CD4-positive, alpha-beta T cell (primary cell): ENCODE measurements at places on chromosomes 4 and X.

- DNase-seq: no peak
Measured at GRCh38 chr4:145061318-145061920, 36.6 kb downstream of the ANAPC10 start.

- no peak for DNase-seq
Measured at GRCh38 chrX:101655534-101655933, 4.1 kb downstream of the ARMCX2 start.

- DNase-seq: no peak
Measured at GRCh38 chr4:65066106-65066505, 604.2 kb downstream of the EPHA5 start.

DNA sequence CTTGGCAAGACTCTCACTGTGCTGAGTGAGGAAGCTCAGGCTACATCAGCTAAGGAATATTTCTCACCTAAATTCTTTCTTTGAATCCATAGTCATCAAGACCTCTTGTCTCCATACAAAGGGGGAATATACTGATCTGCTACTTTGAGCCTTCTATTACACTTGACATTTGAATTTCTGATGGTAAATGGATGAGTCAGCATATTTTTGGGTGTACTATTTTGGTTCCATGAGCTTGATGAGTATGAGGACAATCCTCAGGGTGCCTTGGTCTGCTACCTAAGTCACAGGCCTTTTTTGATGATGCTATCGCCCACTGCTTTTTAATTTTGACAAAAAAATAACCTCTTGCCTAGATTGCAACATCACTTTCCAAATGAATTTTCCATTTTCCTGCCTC is 415.7 kb downstream of the PPP1R2C start:
- DNase-seq: no peak

DNA sequence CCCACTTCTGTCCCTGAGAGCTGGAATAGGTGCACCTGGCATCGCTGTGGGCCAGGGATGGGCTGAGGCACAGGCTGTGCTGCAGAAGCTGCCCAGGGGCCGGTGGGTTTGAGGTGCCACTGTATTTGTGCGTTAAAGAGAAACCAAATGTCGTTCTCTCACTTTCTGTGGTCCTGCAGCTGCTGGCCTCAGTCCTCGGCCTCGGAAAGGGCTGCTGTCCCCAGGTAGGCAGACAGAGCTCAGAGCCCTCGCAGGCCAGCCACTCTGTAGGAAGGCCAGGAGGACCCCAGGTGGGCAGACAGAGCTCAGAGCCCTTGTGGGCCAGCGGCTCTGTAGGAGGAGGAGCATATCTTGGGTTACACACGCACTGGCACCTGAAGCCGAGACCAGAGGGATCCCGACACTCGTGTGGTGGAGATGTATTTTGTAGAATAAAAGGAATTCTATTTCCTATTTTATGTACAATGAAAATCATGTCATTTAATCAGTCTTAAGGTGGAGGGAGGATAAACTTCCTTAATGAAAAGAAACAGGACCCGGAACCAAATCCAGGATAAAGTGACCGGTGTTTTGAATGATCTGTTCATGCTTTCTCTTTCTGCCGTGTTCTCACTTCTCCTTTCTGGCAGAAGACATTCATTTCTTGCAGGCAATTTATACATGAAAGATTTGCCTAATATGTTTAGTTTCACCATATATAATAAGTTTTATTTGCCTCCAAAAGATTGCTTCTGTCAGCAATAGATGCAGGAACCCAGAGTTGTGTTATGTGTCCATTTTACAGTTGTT is 54.4 kb upstream of the HGFAC start:
- no peak for DNase-seq

DNA sequence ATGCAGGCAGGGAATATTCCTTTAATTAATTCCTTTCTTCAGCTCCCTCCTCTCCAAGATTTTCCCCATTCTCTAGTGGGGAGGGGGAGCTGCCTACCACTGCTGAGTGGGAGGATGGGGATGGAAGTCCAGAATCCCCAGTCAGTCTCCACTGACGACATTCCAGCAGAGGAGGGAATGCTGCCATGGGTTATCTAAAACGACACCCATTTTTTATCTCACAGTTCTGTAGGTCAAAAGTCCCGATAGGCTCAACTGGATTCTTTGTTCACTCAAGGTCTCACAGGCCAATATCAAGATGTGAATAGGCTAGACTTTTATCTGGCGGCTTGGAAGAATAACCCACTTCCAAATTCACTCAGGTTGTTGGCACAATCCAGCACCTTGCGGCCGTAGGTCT is 64.4 kb downstream of the SH3KBP1 start:
- DNase-seq: no peak

DNA sequence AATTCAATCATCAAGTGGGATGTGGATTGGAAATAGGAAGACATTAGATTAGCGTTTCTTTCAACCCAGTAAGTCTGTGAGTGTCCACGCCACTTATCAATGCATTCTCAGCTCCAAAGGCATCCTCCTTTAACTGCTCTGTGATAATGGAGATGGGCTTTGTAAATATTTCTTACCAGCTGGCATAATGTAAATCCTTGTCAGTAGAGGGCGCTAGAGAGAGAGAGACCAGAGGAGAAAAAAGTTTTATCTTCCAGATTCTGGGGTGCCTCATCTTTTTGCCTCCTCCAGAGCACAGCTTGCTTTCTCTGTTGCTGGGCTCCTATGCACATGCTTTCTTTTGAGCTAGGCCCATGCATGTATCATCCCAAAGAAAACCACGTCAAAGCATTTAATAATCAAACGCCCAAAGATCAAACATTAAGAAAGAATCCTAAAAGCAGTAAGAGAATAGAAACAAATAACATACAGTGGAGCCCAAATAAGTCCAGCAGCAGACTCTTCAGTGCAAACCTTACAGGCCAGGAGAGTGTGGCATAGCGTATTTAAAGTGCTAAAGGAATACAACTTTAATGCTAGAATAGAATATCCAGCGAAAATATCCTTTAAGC is 9.6 kb upstream of the MTMR1 start:
- no peak for DNase-seq

DNA sequence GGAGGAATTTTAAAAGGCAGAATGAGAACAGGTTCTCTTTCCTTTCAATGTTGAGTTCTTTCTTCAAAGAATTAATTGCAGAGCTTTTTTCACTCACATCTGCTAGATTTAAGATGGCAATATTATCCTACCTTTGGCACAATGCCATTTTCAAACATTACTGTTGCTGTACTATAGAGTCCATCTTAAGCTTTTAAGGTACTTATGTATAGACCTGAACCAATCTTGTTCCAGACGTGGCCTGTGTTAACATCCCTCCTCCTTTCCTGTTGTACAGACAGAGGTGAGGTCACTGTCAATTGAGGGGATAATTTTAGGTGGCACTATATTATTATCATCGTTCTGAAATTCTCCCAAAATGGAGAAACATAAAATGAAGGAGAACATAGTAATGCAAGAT is 53.0 kb upstream of the MYOZ2 start:
- no peak for DNase-seq
